ENCODE measurements at places on chromosomes 5 and 9. TPM values are rescaled to one million over a fixed set of nuclear protein-coding genes. Genes with fewer than 3 reads are reported as not detected.

DNA sequence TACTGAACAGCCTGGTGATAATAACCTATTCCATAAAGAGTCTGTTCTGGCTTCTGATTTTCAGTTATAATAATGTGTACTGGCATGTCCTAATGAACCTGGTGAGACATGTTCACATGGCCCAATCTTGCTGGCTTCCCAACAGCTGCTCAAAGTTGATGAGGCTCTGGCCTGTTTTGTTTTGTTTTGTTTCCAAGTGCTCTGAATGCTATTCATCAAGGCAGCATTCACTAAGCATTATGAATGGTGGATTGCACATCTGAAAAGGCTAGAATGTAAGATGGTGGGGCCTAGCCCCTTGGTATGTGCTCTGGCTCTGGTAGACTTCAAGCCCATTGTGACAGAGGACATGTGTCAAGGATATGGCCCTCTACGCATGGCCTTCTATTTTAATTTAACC lies 388.5 kb downstream of the PSAT1 start:
- no peak for DNase-seq

- no peak for DNase-seq
Measured at GRCh38 chr9:110622368-110622767, 42.8 kb upstream of the SVEP1 start.

GRCh38 chr9:91246846-91247245 lies 114.9 kb downstream of the AUH start:
- no peak for DNase-seq

The FSD1L gene
- 33.9 TPM for total RNA-seq

DNA sequence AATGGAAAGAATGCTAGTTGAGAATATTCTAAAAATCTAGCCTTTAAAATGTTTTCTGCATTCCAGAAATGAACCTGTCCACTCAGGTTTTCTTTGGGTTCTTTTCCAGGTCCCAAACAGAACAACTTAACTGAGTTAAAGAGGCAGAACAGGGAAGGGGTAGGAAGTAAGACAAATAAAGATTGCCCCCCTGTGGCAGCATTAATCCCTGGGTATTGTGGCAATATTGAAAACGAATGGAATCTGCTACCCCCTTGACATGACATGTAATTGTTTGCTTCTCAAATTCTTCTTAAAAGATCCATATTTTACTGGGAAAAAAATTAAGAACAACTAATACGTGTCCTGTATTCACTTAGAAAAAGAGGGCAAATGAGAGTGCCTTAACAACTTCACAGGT lies 9.3 kb upstream of the RBM22 start:
- no peak for DNase-seq

- no peak for DNase-seq
Measured at GRCh38 chr5:39080597-39081204, 6.5 kb upstream of the RICTOR start.

DNA sequence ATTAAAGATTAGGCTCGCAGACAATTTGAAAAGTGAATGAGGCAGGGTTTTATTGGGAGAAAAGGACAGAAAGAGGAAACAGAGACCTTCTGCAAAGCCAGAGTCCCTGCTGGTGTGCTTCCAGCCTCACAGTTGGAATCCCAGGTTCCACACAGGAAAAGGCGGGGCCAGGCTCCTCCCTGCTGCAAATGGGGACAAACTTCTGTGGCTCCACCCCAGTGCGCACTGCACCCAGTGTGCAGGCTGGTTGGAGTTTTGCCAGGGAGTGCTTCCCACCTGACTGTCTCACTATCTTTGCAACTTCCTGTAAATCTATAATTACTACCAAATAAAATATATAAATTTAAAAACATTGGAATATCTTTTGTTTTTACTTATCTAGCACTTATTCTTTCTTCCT lies 386.0 kb upstream of the GRIN3A start:
- no peak for DNase-seq

The CNTNAP3B gene
- total RNA-seq, result 26.4 TPM

DNA sequence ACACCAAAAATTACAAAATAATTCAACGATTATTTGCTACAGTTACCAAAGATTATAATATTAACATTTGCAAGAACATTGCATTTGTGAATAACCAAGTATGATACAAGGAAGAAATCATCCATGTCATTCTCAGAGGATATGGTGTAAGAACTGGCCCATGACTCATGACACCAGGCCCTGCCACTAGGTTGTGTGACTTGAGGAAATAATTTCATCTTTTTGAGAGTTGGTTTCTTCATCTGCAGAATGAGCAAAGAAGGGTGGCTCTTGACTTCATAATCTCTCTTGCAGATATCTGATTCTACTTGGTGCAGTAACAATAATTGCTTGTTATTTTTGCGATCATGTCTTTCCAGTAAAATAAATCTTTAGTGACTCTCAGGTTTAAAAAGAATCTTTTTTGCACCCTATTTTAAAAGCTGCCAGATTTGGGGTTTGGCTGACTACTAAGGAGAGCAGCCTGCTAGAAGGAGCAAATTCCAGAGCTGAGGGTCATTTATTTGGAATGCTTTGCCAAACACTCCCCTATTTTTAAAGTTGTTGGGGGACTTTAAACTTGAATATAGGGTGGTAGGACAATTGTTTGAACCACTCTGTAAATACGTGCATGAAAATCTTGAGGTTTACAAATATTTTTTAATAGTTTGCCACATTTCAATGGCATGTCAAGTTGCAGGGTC lies 23.5 kb downstream of the ITGA1 start:
- no peak for DNase-seq

The OBP2B gene
- not detected for total RNA-seq

DNA sequence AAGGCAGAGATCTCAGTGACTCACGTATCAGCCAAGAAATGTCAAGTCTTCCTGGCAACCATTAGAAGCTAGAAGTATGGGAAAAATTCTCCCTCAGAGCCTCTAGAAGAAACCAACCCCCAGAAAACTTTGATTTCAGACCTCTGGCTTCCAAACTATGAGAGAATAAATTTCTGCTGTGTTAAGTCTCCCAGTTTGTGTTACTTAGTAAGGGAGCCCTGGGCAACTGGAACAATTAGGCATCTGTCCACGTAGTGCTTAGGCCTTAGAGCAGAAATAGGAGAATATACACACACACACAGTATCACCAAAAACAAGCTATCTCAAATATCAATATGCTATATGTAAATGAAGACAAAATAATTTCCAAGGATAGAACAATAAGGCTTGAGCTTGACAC lies 894.8 kb upstream of the CDH10 start:
- DNase-seq, result no peak

The SPATA31E1 gene
- total RNA-seq, result 0.10 TPM

The SV2C gene
- 9.7 TPM for total RNA-seq

The HMMR gene
- total RNA-seq, result 0.99 TPM

GRCh38 chr9:133074111-133074651 lies 12.4 kb downstream of the CEL start:
- no peak for DNase-seq

The CDH12 gene
- 13.6 TPM for total RNA-seq

The LCN1 gene
- total RNA-seq, result not detected

The WDR55 gene
- total RNA-seq, result 25.9 TPM

The SPATA31C2 gene
- not detected for total RNA-seq

DNA sequence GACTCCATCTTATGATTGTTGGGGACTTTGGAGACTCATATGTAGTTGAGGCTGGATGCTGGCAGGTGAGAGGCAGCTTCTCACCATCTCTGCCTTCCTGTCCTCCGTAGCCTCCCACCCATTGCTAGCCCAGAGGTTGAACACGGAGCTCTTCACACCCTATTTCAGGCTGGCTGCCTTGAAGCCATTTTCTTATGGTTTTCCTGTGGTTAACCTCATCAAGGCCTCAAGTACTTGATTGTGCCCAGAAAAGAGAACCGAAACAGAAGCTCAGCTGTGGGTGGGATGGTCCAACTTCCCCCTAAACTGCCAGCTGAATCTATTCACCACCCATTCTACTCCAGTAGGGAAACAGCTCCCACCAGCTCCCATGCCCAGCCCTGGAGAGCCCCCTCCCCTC lies 102.9 kb downstream of the LIFR start:
- no peak for DNase-seq

The FBP2 gene
- not detected for total RNA-seq

- no peak for DNase-seq
Measured at GRCh38 chr5:132020568-132021339, 9.3 kb upstream of the ACSL6 start.

DNA sequence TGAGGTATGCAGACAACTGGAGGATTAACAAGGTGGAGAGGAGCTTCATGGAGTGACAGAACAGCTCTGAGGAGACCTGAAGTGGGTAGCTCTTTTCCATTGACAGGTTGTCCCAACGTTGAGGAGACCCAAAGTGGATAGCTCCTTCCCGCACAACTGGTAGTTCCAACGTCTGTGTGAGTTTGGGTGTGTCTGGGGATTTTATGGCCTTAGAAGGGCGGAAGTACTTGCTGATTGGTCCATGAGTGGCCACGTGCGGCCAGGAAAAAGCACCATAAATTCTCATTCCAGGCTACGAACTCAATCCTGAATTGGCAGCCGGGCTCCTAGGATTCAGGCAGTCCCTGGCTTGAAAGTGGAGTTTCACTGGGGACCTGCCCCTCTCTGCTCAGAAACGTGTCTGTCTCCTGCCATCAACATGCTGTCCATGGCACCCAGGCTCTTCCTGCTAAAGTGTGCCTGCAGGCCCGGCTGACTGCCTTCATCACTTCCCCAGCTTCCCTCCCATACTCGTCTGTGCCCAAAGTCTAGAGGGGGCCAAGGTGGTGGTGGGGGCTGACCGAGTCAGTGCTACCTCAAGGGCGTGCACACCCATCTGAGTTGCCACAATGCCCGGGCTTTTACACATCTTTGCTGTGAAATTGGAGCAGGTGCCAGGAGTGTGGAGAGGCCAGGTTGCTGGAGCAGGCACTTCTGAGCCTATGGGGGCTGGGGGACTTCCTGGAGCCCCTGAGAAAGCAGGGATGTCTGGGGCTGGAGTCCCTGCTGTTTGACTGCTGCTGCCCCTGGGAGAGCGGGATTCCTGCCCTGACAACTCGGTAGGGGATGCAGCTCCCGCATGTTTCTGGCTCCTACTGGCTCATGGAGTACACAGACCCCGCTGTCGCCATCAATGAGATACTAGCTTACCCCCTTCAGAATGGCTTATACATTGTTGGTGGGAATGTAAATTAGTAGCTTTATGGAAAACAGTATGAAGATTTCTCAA lies 2034.6 kb upstream of the ACO1 start:
- no peak for DNase-seq

The TYRP1 gene
- 2.6 TPM for total RNA-seq

DNA sequence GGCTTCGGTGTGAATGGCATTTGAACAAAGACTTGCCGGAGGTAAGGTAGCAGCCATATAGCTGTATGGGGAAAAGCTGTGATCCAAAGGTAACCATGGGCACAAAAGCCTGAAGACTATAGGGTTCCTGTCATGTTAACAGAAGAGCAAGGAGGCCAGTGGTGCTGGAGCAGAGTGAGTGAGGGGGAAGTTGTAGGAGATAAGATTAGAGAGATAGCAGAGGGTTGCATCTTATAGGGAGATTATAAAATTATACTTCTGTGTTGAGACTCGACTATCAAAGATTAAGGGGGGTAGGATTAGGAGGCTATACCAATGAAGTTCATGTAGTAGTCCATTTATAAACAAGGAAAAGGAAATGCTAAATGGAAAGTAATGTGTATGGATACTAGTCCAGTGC lies 3.3 kb downstream of the NCBP1 start:
- no peak for DNase-seq

- no peak for DNase-seq
Measured at GRCh38 chr5:56588636-56589480, 226.5 kb upstream of the MAP3K1 start.

The TAS2R1 gene
- total RNA-seq, result 0.48 TPM

- no peak for DNase-seq
Measured at GRCh38 chr5:72540759-72541438, 33.7 kb upstream of the ZNF366 start.

- no peak for DNase-seq
Measured at GRCh38 chr9:109329638-109330258, 8.9 kb upstream of the EPB41L4B start.

The DPM2 gene
- 35.5 TPM for total RNA-seq

DNA sequence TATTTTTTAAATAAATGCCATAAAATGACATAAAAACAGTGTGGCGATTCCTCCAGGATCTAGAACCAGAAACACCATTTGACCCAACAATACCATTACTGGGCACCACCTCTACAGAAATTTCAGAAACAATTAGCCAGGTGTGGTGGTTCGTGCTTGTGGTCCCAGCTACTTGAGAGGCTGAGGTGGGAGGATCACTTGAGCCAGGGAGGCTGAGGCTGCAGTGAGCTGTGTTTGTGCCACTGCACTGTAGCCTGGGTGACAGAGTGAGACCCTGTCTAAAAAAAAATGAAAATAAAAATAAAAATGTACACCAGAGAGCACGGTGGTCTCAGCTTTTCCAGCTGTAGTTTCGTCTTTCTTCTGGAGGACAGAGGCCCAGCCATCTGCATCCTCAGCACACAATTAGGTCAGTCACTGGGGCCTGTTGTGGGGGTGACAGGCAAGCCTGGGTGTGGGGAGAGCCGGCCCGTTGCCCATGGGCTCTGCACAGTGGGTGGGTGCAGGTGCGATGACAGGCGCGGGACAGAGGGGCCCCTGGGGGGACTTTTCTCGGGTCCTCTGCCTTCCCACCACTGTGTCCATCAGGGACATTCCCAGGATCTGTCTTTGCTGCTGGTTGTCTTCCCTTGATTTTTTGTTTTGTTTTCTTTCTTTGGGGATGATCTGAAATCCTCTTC lies 9.8 kb downstream of the COL5A1 start:
- DNase-seq, result no peak

The KIAA1191 gene
- 141 TPM for total RNA-seq

The IL9 gene
- not detected for total RNA-seq

GRCh38 chr9:2047916-2048315 lies 32.8 kb downstream of the SMARCA2 start:
- no peak for DNase-seq
